ENCODE measurements at places on chromosomes 5 and 9.

DNA sequence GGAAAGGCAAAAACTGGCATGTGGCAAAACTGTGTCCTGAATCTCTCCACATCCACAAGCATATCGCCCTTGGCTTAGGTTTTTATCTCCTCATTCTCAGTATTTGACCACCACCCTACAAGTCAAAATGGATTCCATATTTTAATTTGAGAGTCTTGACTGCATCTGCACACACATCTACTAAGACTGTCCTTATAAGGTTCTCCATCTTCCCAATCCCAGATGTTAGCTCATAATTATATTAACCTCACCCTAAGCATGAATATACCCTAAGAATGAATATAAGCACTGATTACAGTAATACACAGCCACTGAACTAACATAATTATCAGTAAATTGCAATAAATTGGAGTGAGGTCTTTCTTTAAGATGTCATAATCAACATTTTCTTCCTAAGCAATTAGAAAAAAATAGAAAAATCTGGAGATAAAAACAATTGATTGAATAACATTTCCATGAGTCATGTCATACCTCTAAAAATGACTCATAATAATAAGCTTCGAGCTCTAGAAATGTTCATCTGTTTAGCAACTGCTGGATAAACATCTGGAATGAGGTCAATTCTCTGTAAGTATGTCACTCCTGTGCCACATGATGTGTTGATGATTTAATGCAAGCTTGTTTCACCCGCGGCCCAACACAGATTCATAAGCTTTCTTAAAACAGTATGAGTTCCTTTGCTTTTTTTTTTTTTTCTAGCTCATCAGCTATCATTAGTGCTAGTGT is 39.9 kb upstream of the PAM start:
- no peak for DNase-seq

- DNase-seq: no peak
These were observed 73.8 kb downstream of the SNCAIP start for GRCh38 chr5:122385808-122386207.

GRCh38 chr5:37739817-37740261 is 100.0 kb downstream of the GDNF start:
- DNase-seq: no peak

DNA sequence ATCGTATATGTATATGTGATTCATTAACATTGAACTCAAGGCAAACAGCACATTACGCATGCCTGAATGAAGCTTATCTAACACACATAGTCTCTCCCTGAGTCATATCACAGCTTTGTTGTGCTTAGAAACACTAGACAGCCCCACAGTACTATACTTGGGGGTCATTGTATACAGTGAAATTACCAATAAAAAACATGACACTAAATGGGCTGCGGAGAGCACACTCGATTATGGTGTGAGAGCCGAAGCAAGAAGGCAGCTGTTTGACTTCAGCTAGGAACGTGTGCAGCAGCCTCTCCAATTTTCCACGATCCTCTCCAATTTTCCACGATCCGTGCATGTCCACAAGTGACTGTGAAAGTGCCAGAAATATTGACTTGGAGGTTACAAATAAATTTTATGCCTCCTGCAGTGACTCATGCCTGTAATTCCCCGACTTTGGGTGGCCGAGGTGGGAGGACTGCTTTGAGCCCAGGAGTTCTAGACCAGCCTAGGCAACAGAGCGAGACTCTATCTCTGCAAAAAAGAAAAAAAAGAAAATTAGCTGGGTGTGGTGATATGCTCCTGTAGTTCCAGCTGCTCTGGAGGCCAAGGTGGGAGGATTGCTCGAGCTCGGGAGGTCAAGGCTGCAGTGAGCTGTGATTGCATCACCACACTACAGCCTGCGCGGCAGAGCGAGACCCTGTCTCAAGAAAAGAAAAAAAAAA is 102.4 kb downstream of the DAPK1 start:
- DNase-seq: no peak

DNA sequence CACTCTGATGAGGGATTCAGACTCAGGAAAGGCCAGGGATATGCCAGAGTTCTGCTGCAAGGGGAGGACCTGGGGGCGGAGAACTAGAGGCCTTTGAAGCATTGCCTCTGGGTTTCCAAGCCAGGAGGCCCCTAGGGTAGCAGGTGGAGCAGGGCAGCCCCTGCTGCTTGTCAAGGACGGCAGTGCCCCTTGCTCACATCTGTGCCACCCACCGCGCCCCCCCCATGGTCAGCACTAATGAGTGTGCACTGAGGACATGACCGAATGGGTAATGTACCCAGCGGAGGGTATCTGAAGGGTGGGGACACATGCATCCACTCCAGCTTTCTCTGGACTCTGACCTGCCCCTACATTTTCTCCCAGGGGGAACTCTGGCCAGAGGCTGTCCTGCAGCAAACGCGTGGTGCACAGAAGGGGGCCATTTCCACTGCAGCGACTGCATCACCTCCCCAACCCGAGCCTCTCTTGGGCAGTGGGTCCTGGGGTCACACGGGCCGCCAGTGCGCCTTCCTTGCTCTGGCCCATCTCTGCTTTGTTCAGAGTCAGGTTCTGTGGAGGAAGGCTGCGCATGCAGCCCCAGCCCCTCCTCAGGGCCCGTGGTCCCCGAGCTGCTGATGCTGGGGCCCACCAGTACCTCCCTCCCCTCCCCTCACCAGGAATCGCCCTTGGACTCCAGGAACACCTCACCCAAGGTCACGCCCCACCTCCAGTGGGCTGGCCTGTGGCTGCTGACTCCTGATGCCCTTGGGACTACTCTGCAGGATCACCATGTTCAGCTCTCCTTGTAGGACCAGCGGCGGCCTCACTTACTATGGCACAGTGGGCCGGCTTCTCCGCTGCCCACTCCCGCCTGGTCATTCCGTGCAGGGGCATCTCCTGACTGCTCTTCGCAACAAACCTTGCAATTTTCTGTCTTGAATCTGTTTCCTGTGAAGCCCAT is 31.2 kb downstream of the STC2 start:
- no peak for DNase-seq

DNA sequence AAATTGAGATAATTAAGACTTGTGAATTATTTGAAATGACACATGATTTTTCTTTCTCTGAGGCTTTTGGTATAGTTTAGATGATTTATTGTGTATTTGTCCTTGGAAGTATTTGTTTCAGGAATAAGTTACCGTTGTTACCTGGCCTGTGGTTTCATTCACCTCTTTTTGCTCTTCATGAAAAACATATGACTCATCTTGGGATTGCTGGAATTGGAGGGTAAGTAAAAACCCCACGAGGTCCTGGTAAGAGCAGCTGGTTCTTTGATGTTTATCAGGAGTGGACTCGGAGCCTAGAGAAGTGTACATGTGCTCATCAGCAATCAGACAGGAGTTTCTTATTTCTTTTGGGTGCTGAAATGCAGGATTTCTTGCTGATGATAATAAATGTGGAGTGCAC is 275.3 kb downstream of the PSAT1 start:
- DNase-seq: no peak

- DNase-seq: no peak
These were observed 6.3 kb upstream of the PHYKPL start for GRCh38 chr5:178238711-178239592.

GRCh38 chr5:94337617-94338016 is 280.8 kb downstream of the KIAA0825 start:
- DNase-seq: no peak

DNA sequence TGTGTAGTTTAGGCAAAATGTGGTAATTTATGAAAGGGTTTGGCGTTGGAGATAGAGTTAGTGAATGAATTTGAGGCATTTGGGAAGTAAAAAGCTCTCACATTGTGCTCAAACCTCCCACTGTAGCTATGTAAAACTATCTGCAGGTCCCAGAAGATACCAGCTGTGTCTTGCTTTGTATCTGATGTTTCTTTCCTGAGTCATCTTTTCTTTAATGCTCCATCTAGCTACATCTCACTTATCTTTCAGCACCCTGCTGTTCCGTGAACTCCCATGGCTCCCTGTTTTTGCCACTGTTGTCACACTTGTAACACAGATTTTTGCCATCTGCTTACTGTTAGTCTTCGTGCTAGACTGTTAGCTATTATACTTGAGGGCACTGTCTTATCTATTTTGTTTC is 253.1 kb downstream of the NPR3 start:
- no peak for DNase-seq

DNA sequence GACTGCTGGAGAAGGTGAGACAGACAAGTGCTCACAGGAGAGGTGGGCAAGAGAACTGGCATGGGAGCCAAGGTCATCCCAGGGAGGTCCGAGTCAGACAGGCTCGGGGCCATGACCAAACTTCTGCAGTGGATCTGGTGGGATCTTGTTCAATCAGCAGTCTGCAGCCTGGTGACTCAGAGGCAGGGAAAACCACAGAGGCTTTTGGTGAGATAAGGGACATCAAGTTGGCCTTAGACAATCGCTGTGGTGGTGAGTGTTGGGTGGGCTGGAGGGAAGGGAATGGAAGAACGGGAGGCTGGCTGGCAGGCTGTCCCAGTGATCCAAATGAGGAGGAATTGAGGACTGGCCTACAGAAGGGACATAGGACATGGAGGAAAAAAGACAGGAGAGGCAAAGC is 123.8 kb downstream of the TMEM174 start:
- no peak for DNase-seq

DNA sequence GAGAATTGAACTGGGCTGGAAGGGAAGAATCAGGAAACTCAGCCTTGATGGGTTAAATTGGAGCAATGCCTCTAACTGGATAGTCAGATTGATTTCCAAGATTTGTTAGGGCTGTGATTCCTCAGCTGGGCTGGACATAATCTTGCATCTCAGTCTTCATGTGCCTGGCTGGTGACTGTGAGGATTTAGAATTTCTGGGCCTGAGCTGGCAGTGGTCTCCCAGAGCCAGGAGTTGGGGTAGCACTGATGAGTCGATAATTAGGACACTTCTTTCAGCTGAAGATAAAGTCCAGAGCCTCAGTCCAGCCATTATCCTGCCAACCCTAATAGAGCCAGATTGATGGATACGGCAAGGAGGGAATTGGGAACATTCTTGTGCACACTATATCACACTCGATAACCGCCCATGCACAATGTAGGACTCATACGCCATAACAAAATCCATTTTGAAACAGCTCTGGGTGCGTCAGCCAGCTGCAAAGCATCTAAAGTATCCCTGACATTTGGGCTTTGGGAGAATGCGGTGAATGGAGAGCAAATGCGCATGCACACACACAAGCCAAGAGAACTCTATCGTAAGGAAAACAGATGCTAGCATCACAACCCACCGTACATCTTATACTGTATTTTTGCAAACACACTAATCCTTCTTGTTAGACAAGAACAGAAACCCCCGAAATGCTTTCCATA is 405.1 kb upstream of the KLF4 start:
- DNase-seq: no peak

GRCh38 chr9:120395376-120395775 is 184.6 kb downstream of the CDK5RAP2 start:
- no peak for DNase-seq

- no peak for DNase-seq
These were observed 80.5 kb upstream of the GLIS3 start for GRCh38 chr9:4380406-4380805.

DNA sequence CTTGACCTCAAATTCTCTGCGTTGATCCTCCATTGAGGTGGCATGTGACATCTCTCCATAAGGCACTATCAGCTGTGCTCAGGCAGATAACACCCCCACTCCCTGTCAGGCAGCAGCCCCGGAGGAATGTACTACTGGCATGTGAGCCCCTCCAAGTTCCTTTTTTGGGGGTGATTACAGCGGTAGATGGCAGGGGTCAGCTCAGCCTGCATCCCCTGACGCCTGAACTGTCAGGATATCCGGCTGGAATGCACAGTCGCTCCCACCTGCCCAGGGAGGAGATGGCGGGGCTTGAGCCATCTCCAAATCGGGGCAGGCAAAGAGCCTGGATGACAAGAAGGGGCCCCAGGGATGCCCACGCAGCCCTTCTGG is 40.8 kb downstream of the FAM78A start:
- no peak for DNase-seq

DNA sequence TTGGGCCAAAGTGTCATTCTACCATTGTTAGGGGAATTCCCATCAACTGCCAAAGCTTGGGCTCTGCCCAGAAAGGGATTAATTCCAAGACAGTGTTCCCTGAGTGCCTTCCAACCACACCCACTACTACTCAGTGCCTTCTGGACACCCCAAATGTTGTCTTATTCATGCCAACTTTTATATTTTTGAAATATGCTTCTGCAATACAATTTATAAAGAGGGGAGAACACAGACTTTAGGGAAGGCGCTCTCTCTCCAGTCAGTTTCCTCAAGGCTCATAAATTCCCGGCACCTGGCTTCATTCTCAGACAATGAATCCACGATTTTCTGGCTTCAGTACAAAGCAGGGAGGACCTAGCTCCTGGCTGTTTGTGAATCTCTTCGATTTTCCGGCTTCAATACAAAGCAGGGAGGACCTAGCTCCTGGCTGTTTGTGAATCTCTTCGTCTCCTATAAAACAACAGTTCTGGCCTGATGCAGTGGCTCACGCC is 120.1 kb upstream of the MYO10 start:
- no peak for DNase-seq

- no peak for DNase-seq
These were observed 31.0 kb upstream of the FSD1L start for GRCh38 chr9:105416840-105417239.

GRCh38 chr5:147617191-147617606 is 107.3 kb upstream of the DPYSL3 start:
- no peak for DNase-seq

GRCh38 chr5:130479045-130479804 is 575.0 kb downstream of the CHSY3 start:
- no peak for DNase-seq
